ENCODE measurements at places on chromosomes 2 and 18.
A peak's percentile ranks its signal among the peaks of the same experiment; 100 is the strongest.

GRCh38 chr2:127576433-127577207 is 41.1 kb downstream of the MYO7B start:
- DNase-seq, result peak; percentile 95

DNA sequence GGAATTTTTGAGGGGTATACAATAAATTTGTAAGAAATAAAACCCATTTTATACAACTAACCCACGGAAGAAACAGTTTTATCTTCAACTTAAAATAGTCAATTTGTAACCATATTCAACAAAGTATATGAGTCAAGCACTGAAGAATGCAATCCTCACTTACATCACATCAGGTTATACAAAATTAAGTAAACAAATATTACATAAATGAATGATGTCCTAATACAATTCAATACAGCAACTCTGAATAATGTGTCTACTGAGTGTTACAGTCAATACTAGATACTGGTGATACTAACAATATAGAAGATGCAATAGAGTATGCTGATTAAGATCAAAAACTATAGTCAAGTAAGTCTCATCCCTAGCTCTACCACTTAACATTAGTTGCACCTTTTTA is 58.6 kb downstream of the FANCL start:
- no peak for DNase-seq

DNA sequence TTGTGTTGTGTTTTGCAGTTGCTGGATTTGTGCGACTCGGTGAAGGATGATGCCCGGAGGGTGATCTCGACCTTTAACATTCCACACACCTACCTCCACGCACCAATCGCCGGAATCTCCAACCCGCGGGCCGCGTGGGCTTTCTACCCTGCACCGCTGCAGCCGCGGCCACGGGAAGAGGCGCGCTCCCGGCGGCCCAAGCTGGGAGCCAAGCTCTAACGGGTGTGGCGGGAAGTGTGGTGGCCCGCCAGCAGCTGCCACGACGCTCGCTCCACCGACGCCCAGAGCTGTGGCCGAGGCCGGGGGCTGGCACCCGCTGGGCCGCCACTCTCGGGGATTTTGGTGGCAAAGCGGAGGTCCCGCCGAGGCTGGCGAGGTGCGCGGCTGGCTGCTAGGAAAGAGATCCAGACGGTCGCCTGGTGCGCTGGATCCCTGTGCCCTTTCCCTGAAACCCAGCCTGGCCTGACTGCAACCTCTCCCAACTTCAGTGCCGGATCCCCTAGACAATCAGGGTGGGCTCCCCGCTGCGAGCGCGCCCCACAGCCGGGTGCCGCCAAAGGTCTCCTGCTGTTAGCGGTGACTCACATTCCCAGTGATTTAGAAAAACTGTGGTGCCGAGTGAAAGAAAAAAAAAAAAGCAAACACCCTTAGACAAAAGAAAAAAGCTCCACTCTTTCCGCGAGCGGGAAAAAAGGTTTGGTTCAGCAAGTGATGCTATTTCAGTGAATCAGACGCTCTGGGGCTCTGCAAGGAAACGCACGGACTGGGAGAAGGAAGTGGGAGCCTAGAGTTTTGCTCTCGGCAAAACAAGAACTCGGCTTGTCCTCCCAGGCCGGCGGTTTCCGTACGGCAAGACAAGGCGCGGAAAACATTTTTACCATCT is 2.9 kb upstream of the BCL2L11 start:
- peak; percentile 51 for DNase-seq

GRCh38 chr2:112486895-112487294 is 4.9 kb downstream of the TTL start:
- no peak for DNase-seq

GRCh38 chr2:9105601-9106337 is 100.8 kb upstream of the ASAP2 start:
- DNase-seq, result no peak

- DNase-seq, result peak; percentile 80
Measured at GRCh38 chr2:157173740-157174184, 83.7 kb upstream of the GALNT5 start.

Data from GM03348 (cell line).